Neural crest cell (in vitro differentiated cells): ENCODE measurements at places on chromosomes 11 and 22.

DNA sequence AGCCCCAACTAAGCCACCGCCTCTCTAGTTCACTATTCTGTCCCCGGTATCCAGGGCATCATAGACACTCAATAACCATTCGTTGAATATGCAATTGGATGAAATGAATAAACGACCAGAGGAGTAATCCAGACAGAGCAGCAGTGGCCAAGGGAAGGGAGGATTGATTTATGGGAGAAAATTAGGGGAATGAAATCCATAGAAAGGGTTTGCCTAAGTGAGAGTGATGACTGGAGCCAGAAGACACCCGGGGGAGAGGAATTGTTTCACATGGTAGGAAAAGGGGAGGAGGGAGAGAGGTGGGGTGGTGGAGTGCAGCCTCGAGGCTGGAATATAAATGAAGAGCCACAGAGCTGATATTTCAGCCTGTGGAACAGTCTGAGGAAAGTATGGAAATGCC lies 168.2 kb downstream of the COMMD9 start:
- no peak overlapping the region for H3K4me3 ChIP-seq
- H3K27ac ChIP-seq = peak overlapping the region; percentile 10
- no peaks in the 10 kb centered on the region for H3K36me3 ChIP-seq
- H3K4me1 ChIP-seq = peaks cover 28% of the 10 kb centered on the region

DNA sequence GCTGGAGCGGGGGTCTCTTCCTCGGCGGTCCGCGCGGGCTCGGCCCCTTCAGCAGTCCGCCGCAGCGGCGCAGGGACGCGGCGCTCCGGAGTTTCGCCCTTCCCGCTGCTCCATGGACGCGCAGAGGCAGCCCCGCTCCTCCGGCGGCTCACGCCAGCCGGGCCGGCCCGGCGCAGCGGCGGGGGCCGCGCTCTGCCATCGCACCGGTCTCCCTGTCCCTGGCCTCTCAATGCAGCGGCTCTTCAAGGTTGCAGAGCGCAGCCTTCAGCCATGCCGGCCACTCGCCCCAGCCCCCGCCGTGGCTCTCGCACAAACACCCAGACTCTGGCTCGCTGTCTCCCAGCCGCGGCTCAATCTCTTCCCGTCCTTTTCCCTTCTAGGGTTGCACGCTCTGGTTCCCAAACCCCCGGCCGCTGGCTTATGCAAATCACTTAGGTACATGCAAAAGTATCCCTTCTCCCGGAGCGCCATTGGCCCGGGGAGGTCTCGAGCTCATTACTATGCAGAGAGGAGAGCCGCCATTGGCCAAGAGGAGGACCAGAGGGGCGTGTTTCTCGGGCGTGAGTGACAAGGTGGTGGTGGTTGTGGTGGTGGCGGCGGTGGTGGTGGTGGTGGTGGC lies at the start of gene LGR4:
LGR4 (minus strand) TSS at position 393 of the 619 bp plus-strand sequence. CDS start 488 bp downstream, outside the sequence.
- peaks cover 6% of the 10 kb centered on the region for H3K27me3 ChIP-seq
- DNase-seq = peak; percentile 82
- H3K27ac ChIP-seq = peak within 1 kb of the TSS; percentile 24
- H3K36me3 ChIP-seq = peaks cover 3% of the 10 kb centered on the region
- peak within 1 kb of the TSS; percentile 96 for H3K4me3 ChIP-seq
- H3K4me1 ChIP-seq = peaks cover 42% of the 10 kb centered on the region

GRCh38 chr11:16992846-16993245 lies 21.4 kb downstream of the PLEKHA7 start:
- H3K27ac ChIP-seq = no peak overlapping the region
- no peaks in the 10 kb centered on the region for H3K36me3 ChIP-seq
- H3K4me3 ChIP-seq = no peak overlapping the region
- no peak for DNase-seq
- peaks cover 32% of the 10 kb centered on the region for H3K27me3 ChIP-seq
- peaks cover 1% of the 10 kb centered on the region for H3K4me1 ChIP-seq

- H3K4me3 ChIP-seq = no peak overlapping the region
- H3K27me3 ChIP-seq = peaks cover 9% of the 10 kb centered on the region
- DNase-seq = peak; percentile 30
- H3K36me3 ChIP-seq = no peaks in the 10 kb centered on the region
- H3K27ac ChIP-seq = no peak overlapping the region
- H3K4me1 ChIP-seq = no peaks in the 10 kb centered on the region
Observed at GRCh38 chr22:49208768-49209252, 618.9 kb downstream of the BRD1 start.

DNA sequence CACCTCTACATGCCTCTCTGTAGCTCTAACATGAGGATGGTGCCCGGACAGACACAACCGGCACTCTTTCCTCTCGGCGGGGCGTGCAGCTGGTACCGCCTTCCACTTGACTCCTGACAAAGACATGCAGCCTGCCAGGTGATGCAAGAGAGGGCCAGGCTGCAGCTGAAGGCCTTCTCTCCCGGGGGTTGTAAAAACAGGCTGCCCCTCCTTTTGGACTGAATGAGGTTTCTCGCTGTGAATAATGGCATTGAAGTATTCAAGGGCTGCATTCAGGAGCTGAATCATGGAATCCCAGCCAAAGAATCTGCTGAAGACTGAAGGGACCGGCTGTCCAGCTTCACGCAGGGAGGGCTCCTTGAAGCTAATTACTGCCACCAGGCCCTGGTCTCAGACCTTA lies 110.9 kb downstream of the GALNT18 start:
- no peak overlapping the region for H3K4me3 ChIP-seq
- H3K4me1 ChIP-seq = peaks cover 28% of the 10 kb centered on the region
- no peaks in the 10 kb centered on the region for H3K36me3 ChIP-seq
- peak overlapping the region; percentile 69 for H3K27ac ChIP-seq

GRCh38 chr22:31583861-31584485 lies 78.0 kb downstream of the PISD start:
- H3K27ac ChIP-seq = no peak overlapping the region
- H3K4me1 ChIP-seq = peaks cover 3% of the 10 kb centered on the region
- DNase-seq = no peak
- H3K27me3 ChIP-seq = no peaks in the 10 kb centered on the region
- no peak overlapping the region for H3K4me3 ChIP-seq

DNA sequence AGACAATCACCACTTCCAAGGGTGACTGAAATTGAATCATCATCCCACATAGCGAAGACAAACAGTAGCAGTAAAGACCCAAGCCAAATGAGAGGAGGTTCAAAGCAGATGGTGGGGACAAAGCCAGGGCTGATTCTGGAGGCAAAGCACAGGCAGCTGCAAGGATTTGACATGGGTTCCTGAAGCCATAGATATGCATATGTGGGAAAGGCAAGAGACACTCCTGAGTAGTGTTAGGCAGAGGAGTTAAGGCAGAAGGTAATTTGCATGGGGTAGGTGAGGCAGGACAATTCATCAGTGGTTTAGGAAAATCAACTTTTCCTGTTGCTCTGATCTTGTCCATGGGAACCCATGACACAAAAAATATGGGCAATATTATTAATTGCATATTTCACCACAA lies 462.8 kb downstream of the FAM181B start:
- H3K27ac ChIP-seq = no peak overlapping the region
- no peaks in the 10 kb centered on the region for H3K4me1 ChIP-seq
- no peaks in the 10 kb centered on the region for H3K36me3 ChIP-seq
- no peak overlapping the region for H3K4me3 ChIP-seq

DNA sequence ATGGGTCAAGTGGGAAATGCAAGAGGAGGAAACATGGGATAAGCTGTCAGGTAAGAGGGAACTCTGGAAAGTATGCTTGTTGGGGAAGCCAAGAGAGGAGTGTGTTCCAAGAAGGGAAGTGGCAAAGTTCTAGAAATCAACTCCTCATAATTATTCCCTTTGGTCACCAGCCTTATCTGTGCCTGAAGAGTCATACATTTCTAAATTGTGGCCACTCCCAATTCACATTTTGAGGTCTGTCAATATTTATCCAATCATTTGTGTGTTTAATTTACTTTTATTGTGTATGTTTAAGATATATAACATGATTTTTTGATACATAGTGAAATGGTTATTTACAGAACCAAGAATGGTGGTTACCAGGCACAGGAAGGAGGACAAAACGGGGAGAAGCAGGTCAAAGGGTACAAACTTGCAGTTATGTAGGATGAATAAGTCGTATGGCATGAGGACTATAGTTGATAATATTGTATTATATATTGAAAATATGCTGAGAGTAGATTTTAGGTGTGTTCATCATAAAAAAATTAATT lies 131.7 kb downstream of the GRIA4 start:
- H3K4me1 ChIP-seq = no peaks in the 10 kb centered on the region
- DNase-seq = no peak
- no peak overlapping the region for H3K4me3 ChIP-seq
- H3K27ac ChIP-seq = no peak overlapping the region
- H3K36me3 ChIP-seq = no peaks in the 10 kb centered on the region
- H3K27me3 ChIP-seq = no peaks in the 10 kb centered on the region

- DNase-seq = no peak
- H3K27ac ChIP-seq = no peak overlapping the region
- no peaks in the 10 kb centered on the region for H3K36me3 ChIP-seq
- H3K27me3 ChIP-seq = no peaks in the 10 kb centered on the region
- H3K4me3 ChIP-seq = no peak overlapping the region
- H3K4me1 ChIP-seq = no peaks in the 10 kb centered on the region
Observed at GRCh38 chr22:43078522-43078921, 10.7 kb downstream of the TTLL1 start.
